Esophagus squamous epithelium (tissue), 5 donors: ENCODE measurements at places on chromosomes 11 and 22. TPM values are rescaled to one million over a fixed set of nuclear protein-coding genes. Genes with fewer than 3 reads are reported as not detected.

DNA sequence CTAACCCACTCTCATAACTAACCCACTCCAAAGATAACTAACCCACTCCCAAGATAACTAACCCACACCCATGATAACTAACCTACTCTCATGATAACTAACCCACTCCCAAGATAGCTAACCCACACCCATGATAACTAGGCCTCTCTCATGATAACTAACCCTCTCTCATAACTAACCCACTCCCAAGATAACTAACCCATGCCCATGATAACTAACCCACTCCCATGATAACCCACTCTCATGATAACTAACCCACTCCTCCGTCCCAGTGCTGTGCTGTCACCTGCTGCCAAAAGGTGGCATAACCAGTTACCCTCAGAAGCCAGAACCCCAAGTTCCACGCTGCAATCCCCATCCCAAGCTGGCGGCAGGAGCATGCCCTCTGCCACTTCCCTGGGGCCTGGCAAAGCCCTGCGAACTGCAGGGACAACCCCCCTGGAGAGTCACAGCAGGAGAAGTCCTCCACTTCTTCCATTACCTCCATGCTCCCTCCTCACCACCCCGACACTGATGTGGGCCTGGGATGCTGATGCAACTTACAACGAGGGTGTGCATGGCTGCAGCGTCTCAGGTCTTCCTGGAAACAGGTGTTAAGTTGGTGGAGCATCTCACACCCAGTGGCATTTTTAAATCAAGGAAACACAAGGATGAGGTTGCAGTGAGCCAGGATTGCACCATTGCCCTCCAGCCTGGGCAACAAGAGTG is 30.8 kb upstream of the CELSR1 start:
- DNase-seq = no peak

GRCh38 chr11:112150517-112150916 is 13.4 kb downstream of the IL18 start:
- DNase-seq = no peak

DNA sequence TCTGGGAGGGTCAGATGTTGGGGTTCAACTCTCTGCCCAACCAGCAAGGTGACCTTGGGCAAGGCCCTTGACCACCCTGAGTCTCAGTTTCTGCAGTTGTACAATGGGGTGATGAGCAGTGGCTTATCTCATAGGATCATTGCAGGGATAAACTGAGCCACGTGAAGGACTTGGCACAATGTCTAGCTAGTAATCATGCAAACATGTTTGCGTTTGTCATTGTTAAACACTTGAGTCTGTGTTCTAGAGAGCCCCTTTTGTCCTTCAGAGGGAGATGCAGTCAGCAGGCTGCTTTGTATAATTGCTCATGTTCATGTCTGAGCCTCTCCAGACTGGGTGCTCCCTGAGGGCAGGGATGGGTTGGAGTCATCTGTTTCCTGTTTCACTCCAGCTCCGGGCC is 15.8 kb downstream of the CD82 start:
- no peak for DNase-seq

GRCh38 chr11:79168530-79169110 is 272.2 kb downstream of the TENM4 start:
- no peak for DNase-seq

The OR6A2 gene
- total RNA-seq = 0.19 TPM

DNA sequence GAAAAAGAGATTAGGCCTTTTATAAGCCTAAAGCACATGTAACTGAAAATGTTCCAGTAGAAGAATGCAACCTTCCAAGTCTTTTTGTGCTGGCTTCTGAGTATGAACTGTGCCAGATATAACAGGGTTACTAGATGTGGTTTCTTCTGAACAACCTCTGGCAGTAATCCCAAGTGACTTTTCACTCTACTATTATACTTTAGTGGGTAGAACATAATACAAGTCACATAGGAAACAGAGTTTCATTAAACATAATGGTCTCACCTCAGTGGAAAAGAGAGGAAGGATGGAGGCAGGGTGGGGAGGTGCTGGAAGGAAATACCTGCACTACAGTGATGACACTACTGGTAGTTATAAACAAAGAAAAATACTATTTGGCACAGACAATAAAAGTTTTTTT is 81.3 kb downstream of the PHF21A start:
- DNase-seq = no peak

DNA sequence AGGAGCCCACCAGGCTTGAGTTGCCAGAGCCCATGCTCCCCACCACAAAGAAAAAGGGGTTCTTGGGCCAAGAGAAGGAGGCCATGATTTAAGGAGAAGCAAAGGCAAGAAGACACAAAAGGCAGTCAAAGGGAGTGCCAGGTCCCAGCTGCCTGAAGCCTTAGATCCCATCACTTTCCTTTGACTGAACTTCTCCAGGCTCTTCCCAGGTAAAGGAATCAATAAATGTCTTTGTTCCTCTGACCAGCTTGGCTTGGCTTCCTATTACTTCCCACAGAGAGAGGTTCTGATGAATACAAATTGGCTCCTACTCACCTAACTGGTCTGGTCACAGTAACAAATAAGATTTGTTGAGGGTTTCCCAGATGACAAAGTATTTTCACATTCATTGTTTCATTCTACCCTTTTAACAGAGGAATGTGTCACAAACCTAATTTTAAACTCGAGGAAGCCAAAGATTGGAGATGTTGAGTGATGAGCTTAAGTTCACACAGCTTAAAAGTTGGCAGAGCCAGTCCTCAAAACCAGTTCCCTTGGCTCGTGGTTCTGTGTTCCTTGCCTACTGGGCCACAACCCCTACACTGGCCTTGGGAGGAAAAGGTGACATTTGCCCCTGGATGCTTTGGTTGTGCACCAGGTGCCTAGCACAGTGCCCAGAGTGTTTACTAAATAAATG is 96.4 kb upstream of the SESN3 start:
- no peak for DNase-seq

DNA sequence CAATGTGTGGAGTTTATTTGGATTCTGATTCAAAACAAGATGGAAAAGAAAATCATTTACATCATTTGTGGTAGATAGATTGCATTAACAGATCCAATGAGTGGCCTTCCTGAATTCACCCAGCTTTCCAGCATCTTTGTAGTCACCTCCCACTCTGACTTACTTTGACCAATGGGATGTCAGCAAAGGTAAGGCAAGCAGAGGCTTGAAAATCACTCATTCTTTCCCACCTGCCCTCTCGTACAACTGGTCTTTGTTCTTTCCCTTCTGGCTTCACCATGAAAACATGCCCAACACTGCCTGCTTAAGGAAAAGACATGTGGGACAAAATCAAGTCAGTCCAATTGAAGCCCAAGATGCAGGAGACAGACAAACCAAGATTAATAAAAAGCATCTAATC is 202.1 kb downstream of the TTC28 start:
- DNase-seq = no peak
